ENCODE measurements at places on chromosomes 7 and 10. TPM values are rescaled to one million over a fixed set of nuclear protein-coding genes. Genes with fewer than 3 reads are reported as not detected.

The NACAD gene
- 1.4 TPM for total RNA-seq

The HSPB1 gene
- 147 TPM for total RNA-seq

DNA sequence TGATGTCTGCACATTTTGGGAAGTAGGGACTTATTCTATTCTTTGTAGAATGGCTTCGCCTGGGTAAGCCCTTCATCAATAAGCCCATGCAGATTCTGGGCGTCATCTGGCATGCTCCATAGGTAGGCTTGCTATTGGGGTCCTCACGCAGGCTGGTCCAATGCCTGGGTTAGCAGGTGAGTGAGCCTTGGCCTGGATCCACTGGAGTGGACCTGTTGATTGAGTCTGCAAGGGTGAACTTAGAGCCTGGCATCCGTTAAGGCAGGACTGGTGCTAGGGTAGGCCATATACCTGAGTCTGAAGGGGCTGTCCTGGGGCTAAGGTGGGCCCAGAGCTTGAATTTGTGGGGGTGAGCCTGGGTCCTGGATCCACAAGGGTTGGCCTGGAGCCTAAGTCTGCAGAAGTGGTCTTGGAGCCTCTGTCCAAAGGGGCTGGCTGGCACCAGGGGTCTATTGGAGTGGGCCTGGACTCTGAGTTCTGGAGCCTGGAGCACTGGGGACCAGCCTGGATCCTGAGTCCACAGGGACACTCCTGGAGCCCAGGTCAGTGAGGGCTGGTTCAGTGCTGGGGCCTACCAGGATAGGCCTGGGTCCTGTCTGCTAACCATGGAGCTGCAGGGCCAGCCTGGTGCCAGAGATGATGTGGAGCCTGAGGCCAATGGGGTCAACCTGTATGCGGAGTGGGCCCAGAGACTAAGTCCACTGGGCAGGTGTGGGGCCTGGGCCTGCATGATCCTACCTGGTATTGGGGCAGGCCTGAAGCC lies 297.7 kb downstream of the PTPRN2 start:
- H3K27ac ChIP-seq = no peak overlapping the region
- H3K4me3 ChIP-seq = no peak overlapping the region
- no peaks in the 10 kb centered on the region for H3K4me1 ChIP-seq
- no peaks in the 10 kb centered on the region for H3K36me3 ChIP-seq
- DNase-seq = no peak
- H3K27me3 ChIP-seq = no peaks in the 10 kb centered on the region

The SLC16A9 gene
- 1.5 TPM for total RNA-seq

The IFIT1 gene
- 2.4 TPM for total RNA-seq

DNA sequence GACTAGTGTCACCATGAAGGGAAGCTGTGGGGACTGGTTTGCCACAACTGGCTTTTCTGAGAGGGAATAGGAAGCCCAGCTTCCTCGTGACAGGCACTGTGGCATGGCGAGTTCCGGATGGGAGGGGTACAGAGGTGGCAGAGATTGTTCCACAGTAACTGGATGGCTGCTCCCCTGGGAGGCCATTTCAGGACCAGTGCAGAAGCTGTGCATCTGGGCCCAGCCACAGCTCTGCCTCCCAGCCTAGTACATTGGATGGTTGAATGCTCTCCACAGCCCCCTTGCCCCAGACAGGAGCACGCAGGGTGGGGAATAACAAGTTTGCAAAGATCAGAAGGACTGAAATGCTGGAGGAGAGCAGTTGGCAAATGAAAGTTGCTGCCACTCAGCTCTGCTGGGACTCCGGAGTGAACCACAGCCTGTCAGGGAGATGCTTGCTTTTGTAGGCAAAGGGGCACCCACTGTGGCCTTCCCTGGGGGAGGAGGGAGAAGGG lies 51.8 kb downstream of the GSDME start:
- no peaks in the 10 kb centered on the region for H3K36me3 ChIP-seq
- DNase-seq = no peak
- no peaks in the 10 kb centered on the region for H3K27me3 ChIP-seq
- no peak overlapping the region for H3K4me3 ChIP-seq
- no peaks in the 10 kb centered on the region for H3K4me1 ChIP-seq
- no peak overlapping the region for H3K27ac ChIP-seq

DNA sequence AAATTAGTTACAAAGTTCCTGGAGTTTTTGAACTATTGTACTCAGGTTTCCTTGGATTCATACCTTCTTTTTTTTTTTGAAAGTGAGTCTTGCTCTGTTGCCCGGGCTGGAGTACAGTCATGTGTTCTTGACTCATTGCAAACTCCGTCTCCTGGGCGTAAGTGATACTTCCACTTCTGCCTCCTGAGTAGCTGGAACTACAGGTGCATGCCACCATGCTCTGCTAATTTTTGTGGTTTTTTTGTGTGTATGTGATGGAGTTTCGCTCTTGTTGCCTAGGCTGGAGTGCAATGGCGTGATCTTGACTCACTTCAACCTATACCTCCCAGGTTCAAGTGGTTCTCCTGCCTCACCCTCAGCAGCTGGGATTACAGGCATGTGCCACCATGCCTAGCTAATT lies 22.3 kb downstream of the MCM10 start:
- H3K4me1 ChIP-seq = no peaks in the 10 kb centered on the region
- H3K36me3 ChIP-seq = no peaks in the 10 kb centered on the region
- no peak overlapping the region for H3K27ac ChIP-seq
- H3K27me3 ChIP-seq = no peaks in the 10 kb centered on the region
- H3K4me3 ChIP-seq = no peak overlapping the region

- DNase-seq = peak; percentile 18
- no peak overlapping the region for H3K27ac ChIP-seq
- H3K4me3 ChIP-seq = no peak overlapping the region
- no peaks in the 10 kb centered on the region for H3K4me1 ChIP-seq
Observed at GRCh38 chr7:114988755-114989375, 67.0 kb downstream of the MDFIC start.

DNA sequence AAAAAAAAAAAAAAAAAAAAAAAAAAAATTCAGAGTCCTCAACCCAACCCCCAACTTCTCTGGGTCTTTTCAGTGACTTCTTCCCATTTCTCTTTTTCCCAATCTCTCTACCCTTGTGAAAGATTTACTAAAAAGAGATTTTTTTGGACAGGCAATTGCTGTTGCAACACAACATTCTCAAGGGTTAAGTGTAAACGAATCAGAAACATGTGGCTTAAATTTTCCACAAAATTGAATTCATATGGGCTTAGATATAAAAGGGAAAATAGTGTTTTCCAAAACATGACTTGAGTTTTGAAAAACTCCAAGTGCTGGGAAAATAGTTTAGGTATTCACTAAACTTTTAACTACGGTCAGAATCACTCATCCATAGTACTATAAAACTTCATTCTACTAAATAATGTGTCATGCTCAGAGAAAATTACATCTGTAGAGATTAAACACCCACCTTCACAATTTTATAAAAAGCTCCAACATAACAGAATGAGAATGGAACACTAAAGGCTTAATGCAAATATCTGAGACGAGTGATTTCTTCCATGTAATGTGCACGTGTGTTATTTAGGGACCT lies 643.1 kb downstream of the PARD3 start:
- no peak overlapping the region for H3K27ac ChIP-seq
- H3K27me3 ChIP-seq = no peaks in the 10 kb centered on the region
- no peak overlapping the region for H3K4me3 ChIP-seq
- H3K4me1 ChIP-seq = no peaks in the 10 kb centered on the region
- no peaks in the 10 kb centered on the region for H3K36me3 ChIP-seq

The CRYGN gene
- not detected for total RNA-seq

The RPP38 gene
- 7.1 TPM for total RNA-seq

All from pancreas (tissue), 10 donors.